CD8-positive, alpha-beta memory T cell (primary cell): ENCODE measurements at places on chromosomes 11 and 22.

DNA sequence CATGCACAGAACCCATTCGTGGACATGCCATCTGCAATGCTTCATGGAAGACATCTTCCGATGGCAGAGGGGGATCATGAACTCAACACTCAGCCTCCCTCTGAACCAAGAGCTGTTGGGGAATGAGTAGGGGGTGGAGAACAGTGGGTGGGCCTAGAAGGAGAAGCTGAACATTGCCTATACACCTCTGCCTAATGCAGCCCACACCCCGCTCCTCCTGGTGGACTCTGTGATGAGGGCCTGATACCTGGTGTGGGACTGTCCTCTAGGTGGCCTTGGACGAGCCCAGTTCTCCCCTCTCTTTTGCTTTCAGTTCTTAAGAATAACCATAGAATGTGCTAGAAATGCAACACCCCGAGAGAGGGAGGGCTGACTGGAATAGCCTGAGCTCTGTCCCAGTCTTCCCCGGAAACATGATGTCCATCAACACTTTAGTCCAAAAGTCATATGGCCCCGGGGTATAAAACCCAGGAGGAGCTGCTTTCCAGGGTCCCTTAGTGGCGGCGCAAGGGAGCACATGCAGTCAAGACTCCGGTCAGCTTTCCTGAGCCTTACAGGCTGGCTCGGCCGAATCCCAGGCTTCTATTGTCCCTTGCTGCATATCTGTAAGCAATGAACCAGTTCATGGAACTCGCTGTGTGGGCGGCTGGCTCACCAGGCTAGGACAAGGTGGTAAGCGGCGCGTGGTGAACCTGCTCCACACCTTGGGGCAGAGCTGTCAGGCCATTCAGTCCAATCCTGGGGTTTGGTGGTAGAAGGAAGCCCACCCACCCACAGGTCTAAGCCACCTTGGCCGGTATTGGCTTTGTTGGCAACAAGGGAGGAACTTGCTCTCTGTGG is 216.9 kb downstream of the CTTN start:
- DNase-seq: no peak

DNA sequence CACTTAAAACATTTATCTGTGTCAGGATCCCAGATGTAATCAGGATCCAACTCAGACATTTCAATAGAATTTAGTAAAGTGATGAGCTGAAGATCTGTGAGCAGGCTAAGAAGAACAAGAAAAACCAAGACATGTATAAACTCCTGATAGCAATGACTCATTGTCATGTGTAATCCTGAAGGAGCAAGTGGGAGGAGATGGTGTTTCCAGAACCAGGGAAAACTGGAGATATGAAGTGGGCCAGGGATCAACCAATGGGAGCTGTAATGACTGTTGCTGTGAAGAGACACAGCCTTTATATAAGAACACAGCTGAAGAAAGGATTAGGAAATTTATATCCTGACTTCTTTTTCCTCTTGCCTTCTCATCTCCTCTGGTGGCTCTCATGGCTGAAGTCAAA is 682.5 kb upstream of the ARHGAP42 start:
- DNase-seq: no peak

DNA sequence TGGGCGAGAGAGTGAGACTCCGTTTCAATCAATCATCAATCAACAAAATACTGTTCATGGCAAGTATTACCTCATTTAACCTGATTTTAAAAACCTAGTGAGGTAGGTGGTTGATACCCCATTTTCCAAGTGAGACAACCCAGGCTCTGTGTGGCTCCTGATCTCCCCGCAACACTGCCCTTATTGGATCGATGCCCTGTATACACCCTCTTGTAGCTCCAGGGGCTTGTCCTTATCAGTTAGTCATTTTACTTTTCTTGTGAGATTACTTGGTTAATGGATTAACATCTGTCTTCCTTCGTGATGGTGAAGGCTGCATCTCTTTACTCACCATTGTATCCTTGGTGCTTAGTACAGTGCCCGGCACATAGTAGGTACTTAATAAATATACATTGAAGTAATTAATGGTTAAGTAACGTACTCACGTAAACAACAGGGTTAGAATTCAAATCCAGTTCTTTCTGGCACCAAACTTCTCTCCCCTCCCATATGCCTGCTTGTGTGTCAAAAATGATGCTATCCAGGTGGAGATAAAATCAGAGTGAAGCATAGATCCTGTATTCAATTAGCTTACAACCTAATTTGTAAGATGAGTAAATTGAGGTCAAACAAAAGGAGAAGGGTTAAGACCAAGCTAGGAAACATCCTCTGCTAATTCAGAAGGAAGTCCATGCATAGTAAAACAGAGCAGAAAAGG is 1.8 kb upstream of the PRG2 start:
- DNase-seq: no peak

GRCh38 chr11:2217211-2218030 is 45.8 kb upstream of the TH start:
- DNase-seq: no peak

DNA sequence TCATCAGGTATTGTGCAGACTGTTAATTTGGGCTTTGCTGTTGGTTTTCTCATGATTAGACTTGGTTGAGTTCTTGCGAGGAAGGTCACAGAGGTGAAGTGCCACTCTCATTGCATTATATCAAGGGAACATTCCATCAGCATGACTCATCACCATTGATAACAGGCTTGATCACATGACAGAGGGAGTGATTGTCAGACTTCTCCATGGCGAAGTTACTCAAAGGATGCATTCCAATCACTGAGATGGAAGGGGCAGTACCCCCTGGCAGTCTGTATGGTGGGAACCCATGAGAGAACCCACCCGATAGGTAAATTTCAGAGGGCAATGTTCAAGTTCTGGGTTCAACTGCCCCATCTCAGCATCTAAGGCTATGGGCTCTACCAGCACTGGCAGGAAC is 19.4 kb upstream of the P2RY2 start:
- no peak for DNase-seq
